ENCODE measurements at places on chromosomes 4 and X.

DNA sequence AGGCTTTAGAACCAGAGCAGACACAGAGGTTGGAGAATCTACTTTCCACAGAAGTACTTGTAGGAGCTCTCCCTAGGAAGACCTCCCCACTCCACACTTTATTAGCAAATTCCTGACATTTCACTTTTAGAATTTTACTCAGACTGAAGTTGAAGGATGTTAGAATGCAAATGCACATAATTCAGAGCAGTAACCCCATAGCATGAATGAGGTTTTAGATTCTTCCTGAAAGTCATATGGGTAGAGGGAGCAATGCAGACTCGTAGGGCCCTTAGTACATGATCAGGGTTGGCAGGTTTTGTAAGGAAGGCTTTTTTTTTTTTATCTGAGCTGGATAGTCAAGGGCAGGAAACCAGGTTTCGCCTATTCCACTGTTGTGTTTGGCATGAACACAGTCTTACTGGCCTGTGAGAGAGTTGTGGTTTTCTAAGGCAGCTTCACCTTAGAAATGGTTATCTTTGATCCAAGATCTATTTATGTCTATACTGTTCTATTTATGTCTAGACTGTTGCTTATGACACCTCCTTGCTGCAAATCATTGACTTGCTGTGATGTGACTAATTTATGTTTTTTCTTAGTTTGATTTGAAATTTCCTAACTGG is 48.9 kb downstream of the SPATA18 start:
- DNase-seq = no peak

DNA sequence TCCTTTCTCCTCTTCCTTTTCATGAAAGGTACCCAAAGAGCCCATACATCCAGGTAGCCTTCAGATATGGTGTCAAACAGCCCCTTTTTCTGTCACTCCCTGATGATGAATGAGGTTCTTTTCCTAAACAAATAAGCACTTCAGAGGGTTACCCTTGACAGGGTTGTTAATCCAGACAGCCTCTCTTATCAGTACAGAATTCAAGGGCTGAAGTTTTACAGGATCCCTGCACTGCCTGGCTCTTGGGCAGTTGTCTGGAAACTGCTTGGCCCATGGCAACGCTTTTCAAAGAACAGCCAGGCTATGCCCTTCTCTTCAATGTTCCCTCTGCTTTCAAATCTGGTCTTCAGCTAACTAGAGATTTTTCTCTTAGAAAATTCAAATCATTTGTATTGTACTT is 352.6 kb upstream of the FAM241A start:
- DNase-seq = no peak

- no peak for DNase-seq
Observed at GRCh38 chr4:42786350-42787078, 106.0 kb upstream of the GRXCR1 start.

DNA sequence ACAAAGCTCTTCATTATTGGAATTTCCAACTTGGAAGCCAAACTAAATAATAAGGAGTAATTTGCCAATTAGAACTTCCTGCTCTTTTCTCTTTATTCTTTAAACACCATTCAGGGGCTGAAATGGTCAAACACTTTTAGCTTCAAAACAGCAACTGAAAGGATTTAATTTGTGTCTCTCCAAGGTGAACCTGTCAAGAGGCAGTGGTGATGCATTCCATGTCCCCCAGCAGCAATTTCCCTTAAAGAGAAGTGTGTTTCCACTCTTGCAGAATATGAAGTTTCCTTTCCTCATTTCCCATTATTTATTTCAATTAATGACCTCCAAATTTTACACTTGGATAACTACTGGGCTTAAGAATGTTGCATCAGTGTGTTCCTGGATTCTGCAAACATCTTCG is 156.0 kb downstream of the COL25A1 start:
- no peak for DNase-seq

GRCh38 chr4:40601641-40602040 is 28.0 kb downstream of the RBM47 start:
- no peak for DNase-seq

DNA sequence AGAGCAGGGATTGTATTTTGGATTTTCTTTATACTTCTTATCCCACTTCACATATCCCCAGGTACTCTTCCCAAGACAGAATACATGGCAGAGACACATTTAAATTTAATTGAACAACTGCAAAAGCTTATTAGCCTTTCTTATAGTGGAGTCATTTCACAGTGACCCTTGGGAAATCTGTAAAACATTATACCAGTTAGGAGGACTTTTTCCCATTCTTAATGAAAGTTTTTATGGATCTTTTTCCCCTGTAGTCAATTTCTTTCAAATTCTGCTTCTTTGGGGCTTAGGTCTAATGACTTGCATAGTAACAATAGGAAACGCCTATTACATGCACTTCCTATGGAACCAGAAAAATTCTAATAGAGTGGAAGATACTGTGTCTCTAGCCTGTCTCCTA is 14.6 kb upstream of the MCUB start:
- DNase-seq = no peak

GRCh38 chrX:48613502-48614160 is 16.3 kb downstream of the WDR13 start:
- no peak for DNase-seq

DNA sequence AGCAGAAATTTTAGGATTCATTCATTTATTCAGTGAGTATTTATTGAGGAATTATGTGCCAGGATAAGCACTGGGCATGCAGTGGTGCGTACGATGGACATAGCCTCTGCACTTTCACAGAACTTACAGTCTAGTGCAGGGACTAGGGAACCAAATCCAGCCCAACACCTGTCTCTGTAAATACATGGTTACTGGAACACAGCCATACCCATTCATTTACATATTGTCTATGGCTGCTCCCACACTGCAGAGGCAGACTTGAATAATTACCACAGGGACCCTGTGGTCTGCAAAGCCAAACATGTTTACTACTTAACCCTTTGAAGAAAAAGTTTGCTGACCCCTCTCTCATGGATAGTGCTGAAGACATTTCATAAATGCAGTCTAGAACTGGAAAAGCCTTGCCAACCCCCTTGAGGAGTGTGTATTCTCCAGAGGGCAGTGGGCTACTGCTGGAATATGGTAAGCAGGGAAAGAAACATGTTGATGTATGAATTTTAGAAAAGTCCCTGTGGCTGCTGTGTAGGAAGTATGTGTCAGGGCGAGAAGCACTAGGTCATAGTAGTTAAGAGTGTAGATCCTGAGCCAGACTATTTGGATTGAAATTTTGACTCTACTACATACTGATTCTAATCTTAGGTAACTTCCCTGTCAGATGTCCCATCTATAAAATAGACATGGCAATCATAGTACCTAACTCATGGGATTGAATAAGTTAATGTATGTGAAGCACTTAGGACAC is 75.5 kb downstream of the GALNT7 start:
- no peak for DNase-seq

DNA sequence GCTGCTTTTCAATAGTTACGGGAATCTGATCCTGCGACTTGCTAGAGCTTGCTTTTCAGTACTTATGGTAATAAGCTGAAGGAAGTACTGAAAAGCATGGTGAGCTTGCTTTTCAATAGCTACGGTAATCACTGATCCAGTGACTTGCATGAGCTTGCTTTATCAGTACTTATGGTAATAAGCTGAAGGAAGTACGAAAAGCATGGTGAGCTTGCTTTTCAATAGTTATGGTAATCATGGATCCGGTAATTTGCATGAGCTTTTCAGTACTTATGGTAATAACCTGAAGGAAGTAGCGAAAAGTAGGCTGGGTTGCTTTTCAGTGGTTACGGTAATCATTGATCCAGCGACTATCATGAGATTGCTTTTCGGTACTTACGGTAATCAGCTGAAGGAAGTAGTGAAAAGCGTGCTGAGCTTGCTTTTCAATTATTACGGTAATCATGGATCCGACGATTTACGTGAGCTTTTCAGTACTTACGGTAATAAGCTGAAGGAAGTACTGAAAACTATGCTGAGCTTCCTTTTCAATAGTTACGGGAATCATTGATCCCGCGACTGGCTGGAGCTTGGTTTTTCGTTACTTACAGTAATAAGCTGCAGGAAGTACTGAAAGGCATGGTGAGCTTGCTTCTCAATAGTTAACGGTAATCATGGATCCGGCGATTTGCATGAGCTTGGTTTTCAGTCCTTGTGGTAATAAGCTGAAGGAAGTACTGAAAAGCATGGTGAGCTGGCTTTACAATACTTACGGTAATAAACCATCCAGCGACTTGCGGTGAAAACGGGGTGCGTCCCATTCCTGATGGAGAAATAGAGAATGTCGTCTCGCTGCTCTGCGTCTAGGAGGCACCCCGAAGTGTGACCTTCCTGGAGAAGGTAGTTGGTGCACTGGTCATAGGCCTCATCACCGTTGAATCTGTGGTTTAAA is 6.5 kb downstream of the CRLF2 start:
- DNase-seq = no peak

- peak; percentile 35 for DNase-seq
Observed at GRCh38 chrX:22389556-22390179, 117.0 kb downstream of the CBLL2 start.

GRCh38 chrX:3820167-3820566 is 106.7 kb upstream of the PRKX start:
- no peak for DNase-seq

DNA sequence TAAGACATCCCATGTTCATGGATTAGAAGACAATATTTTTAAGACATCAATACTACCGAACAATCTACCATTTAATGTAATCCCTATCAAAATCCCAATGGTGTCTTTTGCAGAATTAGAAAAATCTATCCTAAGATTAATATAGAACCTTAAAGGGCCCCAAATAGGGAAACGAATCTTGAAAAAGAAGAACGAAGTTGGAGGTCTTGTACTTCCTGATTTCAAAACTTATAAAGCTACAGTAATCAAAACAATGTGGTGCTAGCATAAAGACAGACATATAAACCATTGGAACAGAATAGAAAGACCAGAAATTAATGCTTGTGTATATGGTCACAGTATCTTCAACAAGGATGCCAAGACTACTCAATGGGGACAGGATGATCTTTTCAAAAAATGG is 42.0 kb downstream of the CENPE start:
- DNase-seq = no peak

DNA sequence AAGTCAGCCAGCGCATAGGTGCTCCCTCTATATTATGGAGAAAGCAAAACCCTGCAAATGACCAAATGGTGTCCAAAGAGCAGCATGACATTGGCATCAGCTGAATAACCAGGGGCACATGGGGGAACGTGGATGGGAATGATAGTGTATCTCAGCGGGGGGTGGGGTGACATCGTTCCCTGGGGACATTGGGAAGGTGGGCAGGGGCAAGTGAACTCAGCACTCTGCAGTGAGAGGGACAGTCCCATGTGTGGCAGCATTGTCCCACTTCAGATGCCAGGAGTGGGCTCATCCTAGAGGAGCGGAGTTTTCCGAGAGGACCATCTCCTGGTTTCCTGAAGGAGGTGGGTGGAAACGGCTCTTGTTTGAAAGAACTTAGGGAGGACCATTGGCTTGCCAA is 64.8 kb downstream of the NELFA start:
- no peak for DNase-seq

GRCh38 chr4:48110452-48110978 is 23.5 kb downstream of the TXK start:
- DNase-seq = no peak

- DNase-seq = no peak
Observed at GRCh38 chrX:55159551-55159950, 60.6 kb upstream of the PAGE5 start.

- DNase-seq = no peak
Observed at GRCh38 chr4:147960971-147961370, 229.1 kb downstream of the ARHGAP10 start.

DNA sequence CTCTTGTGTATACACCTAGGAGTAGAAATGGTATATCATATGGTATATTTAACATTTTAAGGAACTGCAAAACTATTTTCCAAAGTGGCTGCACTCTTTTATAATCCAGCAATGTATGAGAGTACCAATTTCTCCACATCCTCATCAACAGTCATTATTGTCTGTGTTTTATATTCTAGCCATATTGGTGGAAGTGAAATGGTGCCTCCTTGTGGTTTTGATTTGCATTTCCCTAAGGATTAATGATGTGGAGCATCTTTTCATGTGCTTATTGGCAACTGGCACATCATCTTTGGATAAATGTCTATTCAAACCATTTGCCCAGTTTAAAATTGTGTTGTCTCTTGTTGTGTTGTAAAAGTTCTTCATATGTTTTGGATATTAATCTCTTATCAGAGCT is 9.6 kb downstream of the BMP15 start:
- no peak for DNase-seq

GRCh38 chr4:77493120-77493752 is 112.4 kb upstream of the CXCL13 start:
- no peak for DNase-seq

DNA sequence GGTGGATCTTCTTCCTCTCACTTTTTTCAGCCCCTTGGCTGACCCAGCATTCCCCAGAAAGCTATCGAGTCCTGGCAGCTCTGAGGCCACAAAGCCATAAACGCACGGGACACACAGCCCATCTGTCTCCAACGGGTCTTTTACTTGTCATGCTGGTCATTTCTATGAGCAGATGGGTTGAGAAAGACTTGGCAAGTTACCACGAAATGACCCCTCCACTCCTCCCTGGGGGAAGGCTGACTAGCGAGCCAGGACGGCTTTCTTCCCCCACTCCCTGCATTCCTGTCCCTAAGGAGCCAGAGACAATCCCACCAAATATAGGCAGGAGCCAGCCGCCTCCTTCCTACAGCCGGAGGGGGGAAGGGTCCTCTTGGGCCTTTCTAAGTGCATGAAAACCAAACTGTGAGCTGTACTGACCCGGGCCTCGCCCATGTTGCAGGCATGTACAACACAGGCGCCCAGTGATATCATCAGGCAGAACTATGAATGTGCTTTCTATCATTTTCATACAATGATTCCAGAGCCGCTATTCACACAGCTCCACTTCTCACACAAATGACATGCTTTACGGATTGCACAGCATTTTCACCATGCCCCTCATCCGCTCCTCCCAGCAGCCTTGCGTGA is 28.6 kb downstream of the AFAP1 start:
- no peak for DNase-seq
